AG04450 (cell line): ENCODE measurements at places on chromosomes 11 and 22. TPM values are rescaled to one million over a fixed set of nuclear protein-coding genes. Genes with fewer than 3 reads are reported as not detected.

GRCh38 chr11:116257883-116258282 is 514.9 kb downstream of the BUD13 start:
- no peak for DNase-seq

The TRIM6 gene
- polyA plus RNA-seq = 5.7 and 6.8 TPM in 2 replicates

- no peak for DNase-seq
Observed at GRCh38 chr11:65416841-65417701, 5.5 kb upstream of the NEAT1 start.

The APOA1 gene
- not detected in 2 replicates for polyA plus RNA-seq

The NXPE4 gene
- not detected in 2 replicates for polyA plus RNA-seq

- DNase-seq = no peak
Observed at GRCh38 chr22:48866906-48867681, 960.6 kb downstream of the BRD1 start.

The MOV10L1 gene
- 4.2 and 4.6 TPM in 2 replicates for polyA plus RNA-seq
